Stimulated activated CD4-positive, alpha-beta T cell treated with anti-CD3 and anti-CD28 coated beads, TNF-alpha, amount 100 ng/mL, for 48 hours (primary cell): ENCODE measurements at places on chromosomes 2 and 18.

GRCh38 chr2:53188851-53189510 lies 578.6 kb upstream of the CHAC2 start:
- no peak for DNase-seq

DNA sequence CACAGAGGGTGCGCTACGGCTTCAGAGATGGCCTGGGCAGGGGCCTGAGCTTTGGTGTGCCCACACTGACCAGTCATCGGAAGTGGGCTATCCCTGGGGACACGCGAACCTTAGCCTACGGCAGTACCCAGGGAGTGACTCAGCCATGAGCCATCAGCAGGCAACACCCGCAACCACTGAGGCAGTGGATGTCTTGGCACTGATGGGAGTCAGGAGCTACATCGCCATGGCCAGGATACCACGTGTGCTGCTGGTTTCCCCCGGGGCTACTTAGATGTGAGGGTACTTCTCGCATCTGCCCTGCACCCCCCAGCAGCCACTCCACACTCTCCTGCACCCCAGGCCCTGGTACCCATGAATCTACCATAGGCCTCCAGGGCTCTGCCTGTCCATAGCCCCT lies 12.8 kb upstream of the HPCAL1 start:
- no peak for DNase-seq

DNA sequence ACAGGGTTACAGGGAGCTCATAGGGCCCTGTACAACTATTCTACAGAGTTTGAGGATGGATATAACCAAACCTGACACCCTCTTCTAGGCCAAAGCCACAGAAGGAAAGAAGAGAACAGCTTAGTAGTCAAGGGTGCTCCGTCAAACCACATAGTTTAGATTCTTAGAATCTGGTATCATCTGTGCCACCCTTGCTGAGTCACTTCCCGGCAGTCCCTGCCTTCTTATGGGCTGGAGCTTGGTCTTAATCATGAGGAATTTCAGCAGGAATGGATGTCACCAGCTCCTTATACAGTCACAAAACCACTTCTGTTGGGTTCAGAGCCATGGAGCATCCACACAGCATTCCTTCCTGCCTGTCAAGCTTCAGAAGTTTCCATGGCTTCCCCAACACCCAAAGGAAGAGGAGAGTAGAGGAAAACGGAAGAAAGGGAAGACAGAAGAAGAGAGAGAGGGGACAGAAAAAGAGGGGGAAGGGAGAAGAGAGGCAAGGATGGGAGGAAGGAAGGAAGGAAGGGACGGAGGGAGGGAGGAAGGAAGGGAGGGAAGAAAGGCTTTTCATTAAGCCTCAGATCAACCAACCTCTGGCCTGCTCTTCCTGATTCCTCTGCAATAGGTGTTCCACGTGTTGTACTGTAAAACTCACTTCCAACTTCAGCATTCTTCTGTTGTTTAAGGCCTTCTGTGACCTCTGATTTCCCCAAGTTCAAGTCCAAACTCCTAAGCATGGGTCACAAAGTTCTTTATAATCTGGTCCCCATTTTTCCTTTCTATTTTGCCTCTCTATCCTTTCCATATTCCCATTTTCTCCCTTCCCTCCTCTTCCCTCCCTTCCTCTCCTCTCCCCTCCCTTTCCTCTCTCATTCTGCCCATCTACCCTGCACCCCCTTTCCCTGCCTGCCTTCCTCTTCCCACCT lies 246.1 kb upstream of the TNP1 start:
- no peak for DNase-seq

GRCh38 chr2:166344286-166345113 lies 31.2 kb downstream of the SCN9A start:
- DNase-seq, result no peak

DNA sequence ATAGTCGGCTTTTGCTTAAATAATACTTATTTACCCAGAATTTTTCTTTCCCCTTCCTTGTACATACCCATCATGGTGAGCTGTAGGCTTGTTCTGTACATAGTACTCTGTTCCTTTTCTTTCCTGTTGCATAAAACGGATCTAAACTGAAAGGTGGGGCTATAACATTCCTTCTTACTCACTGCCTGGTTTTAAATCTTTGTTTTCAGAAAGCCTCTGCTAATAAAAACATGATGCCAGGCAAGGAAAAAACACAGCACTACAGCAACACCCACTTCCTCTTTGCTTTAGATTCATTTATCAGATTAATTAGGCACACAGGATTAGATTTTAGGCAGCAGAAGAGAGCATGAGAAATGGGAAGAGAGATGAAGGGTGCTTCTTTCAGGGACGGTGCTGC lies 19.6 kb upstream of the STON1 start:
- DNase-seq, result no peak

DNA sequence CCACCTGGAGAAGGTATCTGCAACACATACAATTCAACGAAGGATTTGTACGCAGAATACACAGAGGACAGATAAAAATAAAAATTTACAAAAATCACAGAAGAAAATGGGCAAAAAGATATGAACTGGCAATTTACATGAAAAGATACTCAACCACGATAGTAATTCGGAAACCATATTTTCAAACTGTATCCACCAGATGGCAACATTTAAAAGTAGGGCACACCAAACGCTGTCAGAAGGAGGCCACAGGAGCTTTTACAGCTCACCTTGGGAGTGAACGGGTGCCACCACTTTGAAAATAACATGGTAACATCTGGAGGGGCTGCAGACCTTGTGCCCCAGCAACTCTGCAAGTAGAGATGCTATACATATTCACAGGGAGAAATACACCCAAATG lies 9.8 kb downstream of the KIF1A start:
- no peak for DNase-seq

DNA sequence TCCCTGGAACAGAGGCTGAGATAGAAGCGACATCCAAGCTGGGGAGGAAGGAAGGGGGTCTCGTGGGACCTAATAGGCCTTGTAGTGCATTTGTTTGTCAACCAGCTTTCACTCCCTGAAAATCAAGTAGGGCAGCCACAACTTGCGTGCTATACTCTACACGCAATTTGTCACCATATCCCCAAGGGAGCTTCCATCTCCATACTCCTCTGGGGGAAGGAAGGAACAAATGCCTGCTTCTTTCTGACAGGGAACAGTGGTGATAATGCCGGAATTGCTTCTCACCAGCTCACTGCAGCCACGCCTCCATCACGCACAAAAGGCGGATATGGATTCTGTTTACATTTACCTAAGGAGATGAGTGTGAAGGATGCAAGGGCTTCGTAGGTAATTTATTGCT lies 213.4 kb downstream of the TMEM163 start:
- no peak for DNase-seq
